BE2C (cell line): ENCODE measurements at places on chromosomes 6 and 20.

DNA sequence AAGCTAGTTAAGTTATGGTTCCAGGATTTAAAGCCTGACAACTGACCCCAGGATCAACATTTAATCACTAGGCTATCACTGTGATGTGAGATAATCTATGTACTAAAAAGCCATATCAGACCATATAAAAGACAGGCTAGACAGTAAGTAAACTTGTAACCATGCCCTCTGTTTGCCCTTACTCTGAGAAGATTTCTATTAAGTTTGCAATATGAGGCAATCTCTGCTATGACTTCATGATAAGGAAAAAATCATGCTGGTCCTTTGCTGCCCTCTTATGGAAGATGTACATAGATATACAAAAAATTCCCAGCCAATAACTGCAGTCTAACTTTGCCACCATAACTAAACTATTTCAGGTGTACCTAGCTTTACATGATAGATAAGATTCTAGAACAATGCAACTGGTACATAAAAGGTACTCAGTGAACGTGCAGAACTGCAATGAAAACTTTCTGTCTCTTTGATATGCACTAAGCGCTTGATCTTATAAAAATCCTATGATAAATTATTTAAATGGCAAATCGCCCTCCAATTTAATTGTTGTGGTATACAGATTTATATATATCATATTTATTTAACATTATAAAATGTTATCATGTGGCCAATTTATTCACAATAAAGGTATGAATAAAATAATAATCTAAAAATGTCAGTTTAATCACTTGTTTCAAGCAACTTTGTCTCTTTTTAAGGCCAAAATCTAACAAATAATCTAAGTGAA, 70.5 kb downstream of the FAM217A start:
- peak; percentile 24 for DNase-seq

DNA sequence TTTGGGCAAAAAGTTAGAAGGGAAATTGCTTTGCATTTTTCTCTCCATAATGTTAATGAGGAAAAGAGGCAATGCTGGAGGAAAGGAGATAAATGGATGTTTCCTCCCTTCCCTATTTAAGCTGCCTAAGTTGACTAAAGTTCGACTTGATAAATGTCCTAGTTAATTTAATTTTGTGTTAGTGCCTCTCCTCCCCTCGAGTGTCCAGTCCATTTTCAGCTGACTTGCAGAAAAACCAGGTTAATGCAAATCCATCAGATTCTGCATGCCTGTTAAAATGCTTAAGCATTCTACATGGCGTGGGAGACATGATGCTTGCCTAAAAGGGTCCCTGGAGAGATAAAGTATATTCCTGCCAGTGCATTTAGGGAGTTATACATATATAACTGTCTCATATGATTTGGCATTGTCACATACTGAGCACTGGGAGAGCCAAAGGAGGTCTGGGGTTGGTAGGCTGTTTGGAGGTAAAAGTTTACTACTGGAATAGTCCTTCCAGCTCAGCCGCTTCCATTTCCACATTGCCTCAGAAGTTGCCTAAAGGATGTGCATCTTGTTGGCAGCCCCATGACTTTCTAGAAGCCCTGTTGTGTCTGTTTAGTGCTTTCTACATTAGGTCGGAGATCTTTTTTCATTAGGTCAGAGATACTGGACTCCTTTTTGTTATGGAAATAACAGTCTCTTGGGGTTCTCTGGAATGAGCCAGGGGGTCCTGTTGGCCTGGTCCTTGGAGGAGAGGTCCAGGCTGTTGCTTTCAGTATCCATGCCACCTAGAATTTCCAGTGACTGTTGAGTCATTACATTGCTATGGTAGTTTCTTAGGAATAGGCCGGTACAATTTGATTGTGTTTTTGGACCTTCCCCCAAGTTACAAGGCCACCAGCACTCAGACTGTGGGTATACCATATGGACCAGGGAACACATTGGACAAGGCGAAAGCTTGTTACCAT, 30.4 kb downstream of the JARID2 start:
- DNase-seq = peak; percentile 27

GRCh38 chr6:21664314-21665109, 71.0 kb downstream of the SOX4 start:
- peak; percentile 27 for DNase-seq

- DNase-seq = no peak
Measured at GRCh38 chr20:34262488-34263288, 21.5 kb downstream of the ASIP start.

DNA sequence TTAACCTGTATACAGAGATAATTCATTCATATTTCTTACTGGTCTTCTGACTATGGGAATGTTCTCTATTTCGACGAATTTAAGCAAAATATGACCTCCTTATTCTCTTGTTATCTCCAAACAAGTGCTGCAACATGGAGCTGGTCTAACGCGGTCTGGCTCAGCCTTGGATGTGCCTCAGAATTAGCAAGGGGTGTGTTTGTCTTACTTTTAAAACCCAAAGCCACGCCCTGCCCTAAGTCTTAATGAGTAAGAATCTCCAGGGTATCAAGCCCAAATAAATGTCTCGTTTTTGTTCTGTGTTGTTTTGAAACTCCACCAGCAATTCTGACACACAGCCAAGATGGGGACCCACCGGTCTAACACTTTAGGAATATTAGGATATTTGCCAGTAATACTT, 99.2 kb downstream of the ATP9A start:
- no peak for DNase-seq

DNA sequence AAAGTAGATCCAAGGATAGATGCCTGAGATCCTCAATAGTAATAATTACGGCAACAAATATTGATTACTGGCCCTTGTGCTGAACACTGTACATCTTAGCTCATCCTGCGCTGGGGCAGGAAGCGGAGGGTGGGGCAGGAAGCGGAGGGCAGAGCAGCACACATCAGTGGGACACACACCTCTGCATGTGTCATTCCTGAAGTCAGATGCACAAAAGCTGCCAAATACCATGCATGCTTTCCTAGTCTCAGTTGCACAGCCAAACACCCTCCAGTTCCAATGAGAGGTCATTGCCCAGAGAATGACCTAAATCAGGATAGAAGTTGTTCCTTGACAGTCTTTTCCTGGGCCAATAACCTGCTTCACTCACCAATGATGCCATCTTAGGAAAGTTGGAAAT, 74.4 kb upstream of the FOXC1 start:
- DNase-seq = no peak

GRCh38 chr6:112701201-112701600, 354.1 kb downstream of the RFPL4B start:
- DNase-seq = peak; percentile 10

GRCh38 chr6:138383776-138384175, 6.1 kb downstream of the SMIM28 start:
- no peak for DNase-seq
